ENCODE measurements at places on chromosomes 3 and 15.

DNA sequence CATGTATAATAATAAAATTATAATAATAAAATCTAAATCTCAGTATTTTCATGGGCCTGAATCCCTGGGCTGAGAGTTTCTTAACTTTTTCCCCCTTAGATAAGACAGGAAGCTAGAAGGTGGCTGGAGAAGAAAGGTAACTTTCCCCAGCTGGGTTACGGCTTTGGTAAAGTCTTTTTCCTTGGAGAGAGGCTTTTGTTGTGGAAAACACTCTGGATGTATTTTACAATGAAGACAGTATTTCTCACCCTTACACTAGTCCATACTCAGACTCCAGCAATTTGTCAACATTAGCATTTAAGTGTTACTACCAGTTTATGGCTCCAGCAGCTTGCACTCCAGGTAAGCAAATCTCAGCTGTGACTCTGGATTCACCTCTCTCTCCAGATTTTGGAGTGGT, 34.9 kb downstream of the APH1B start:
- DNase-seq = no peak

DNA sequence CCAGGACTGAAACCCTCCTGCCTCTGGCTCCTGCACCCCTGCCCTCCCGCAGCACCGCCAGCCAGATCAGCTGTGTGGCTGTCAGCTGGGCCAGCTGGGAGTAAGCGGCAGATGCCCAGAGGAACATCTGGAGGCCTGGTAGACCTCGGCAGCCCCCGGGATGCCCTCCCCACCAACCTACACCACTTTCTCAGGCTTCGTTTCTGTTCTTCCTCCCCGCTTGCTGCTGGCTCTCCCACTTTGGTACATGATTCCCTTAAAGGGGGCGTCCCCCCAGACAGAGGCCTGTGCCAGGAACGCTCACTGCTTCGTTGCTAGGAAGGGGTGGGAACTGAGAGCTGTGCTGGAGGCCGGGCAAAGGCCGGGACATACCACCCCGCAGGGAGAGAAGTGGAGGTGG, 91.4 kb upstream of the RPL32 start:
- no peak for DNase-seq

DNA sequence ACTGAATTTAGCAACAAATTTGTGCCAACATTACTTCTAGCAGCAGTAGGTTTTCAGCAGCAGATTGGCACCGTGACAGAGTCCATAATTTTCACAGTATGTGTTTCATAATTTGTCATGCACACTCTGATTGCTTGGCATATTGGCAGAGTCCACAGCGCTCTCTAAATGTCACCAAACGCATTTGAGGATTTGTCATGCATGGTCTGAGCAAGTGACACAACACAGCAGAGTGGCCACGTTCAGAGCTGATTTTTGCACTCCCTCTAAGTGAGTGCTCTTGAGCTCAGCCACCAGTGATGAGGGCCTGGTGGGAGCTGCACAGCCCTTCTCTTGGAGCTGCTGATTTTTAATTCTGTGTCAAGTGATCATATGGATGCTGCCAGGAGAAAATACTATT, 1270.8 kb downstream of the ROBO1 start:
- DNase-seq = no peak

DNA sequence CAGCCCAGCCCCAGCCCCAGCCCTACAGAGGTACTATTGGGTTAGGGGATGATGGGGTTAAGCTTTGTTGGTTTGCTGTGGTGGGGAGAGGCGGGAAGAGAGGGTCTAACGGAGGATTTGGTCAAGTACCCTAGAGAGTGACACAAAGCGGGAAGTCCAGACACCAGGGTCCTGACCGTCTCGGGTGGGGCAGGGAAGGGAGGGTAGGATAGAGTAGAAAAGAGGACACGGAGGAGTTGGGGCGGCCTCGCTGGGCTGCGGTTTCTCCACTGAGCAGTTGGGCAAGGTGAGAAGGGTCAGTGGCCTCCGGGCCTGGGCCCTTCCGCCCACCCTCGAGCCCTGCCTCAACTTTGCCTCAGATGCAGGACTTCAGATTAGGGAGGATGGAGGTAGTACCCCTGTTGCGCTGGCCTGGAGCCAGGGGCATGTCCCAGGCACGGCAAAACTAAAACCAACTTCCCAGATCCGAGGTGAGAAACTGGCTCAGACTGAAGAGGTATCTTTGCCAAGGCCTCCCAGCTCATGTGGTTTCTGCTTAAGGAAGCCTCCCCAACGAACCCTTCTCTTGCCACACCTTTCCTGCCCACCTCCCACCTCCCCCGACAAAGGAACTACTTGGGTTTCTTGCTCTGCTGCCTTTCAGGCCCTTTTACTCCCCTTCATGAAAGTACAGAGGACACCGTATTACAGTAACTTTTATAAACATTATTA, 551 bp downstream of the PML start:
- no peak for DNase-seq

DNA sequence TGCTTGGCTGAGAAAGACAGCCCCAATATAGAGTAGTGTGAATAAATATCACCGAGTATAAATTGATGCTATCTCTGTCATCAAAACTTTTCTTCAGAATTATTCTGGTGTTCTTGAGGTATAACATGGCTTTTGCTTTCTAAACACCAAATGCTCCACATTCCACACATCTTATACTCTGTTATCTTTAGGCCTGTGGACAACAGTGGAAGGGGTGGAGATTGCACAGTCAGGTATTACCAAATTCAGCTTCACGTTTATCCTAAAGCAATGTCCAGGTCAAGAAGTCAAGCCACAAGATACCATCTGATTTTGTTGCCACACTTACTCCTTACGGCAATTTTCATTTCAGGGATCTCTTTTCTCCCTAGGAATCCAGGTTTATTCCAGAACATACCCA, 394.8 kb downstream of the SI start:
- DNase-seq = no peak
